ENCODE measurements at places on chromosomes 1 and 21.

- DNase-seq: no peak
These were observed 69.8 kb downstream of the SLC35A3 start for GRCh38 chr1:100039591-100039990.

- DNase-seq: no peak
These were observed 128.3 kb upstream of the TNR start for GRCh38 chr1:175871647-175872046.

- DNase-seq: no peak
These were observed 148.2 kb upstream of the COL6A1 start for GRCh38 chr21:45833414-45833813.

- no peak for DNase-seq
These were observed 54.3 kb downstream of the RPS6KA1 start for GRCh38 chr1:26583646-26584485.

- no peak for DNase-seq
These were observed 5.3 kb downstream of the DENND2D start for GRCh38 chr1:111195002-111195684.

DNA sequence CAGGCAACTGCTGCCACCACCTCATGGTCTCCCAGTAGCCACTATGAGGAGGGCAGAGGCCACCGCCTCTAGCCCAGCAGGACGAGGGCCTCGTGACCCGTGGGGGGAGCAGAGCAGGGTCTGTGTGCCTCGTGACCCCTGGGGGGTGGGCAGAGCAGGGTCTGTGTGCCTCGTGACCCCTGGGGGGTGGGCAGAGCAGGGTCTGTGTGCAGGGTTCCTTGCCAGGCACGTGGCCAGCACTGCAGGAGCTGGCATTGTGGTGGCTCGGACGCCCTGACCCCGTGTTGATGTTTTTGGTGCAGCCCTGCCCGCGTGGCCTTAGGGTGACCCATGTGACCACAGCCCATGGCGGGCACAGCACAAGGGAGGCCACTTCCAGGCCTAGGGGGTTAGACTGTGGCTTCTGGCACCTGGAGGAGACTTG, 52.8 kb downstream of the SLX9 start:
- DNase-seq: no peak

DNA sequence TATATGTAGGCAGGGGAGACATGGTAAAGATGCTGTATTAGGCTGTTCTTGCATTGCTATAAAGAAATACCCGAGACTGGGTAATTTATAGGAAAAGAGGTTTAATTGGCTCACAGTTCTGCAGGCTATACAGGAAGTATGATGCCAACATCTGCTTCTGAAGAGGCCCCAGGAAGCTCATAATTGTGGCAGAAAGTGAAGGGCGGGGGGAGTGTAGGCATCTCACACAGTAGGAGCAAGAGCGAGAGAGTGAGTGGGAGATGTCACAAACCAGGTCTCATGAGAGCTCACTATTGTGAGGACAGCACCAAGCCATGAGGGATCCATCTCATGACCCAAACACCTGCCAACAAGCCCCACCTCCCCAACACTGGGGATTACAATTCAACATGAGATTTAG, 21.1 kb downstream of the MAN1A2 start:
- DNase-seq: no peak

GRCh38 chr21:35953597-35953996, 106.7 kb downstream of the SETD4 start:
- no peak for DNase-seq

- DNase-seq: no peak
These were observed 56.7 kb upstream of the ZC3H11B start for GRCh38 chr1:219669556-219669955.

- DNase-seq: no peak
These were observed 26.2 kb downstream of the ATP8B2 start for GRCh38 chr1:154351363-154352068.

DNA sequence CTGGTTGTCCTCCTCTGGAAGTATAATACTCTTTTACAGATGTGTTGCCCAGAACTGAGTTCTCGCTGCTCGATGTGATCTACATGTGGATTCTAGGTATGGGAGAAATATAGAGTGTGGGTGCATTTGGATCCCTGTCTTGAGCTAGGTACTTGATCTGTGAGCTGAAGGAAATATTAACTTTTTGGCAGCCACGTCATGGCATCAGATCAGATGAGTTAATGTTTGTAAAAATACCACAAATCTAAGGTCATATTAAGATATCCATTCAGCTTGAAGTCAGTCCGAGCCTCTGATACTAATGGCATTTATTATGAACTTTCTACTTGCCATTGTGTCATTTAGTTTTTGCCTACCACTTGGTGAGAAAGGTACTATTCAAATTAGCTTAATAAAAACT, 24.6 kb downstream of the MAPKAPK2 start:
- no peak for DNase-seq

- no peak for DNase-seq
These were observed 196.4 kb upstream of the GREM2 start for GRCh38 chr1:240808381-240808780.

- DNase-seq: no peak
These were observed 147.5 kb downstream of the PTPRU start for GRCh38 chr1:29383746-29384371.
